ENCODE measurements at places on chromosomes 5 and 9. TPM values are rescaled to one million over a fixed set of nuclear protein-coding genes. Genes with fewer than 3 reads are reported as not detected.

Gene SPINK13
- total RNA-seq = not detected

Gene INSL4
- total RNA-seq = not detected

DNA sequence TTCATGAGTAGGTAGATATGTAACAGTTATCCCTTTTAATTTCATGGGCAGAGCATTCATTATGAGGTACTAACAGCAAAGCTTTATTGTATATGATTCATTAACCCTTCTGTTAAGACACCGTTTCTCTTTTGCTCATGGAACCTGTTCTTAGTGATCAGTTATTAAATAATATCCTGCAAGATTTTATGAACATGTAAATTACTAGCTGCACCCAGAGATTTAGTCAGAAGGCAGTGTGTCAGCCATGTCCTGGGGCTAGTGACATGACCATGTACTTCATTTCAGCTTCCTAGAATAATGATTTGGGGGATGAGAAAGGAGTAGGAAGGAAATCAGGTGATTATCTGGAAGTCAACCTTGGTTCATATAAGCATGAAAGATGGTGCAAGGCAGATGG is 7.0 kb downstream of the MAST4 start:
- DNase-seq = no peak

Gene CXXC5
- 79.1 TPM for total RNA-seq

GRCh38 chr5:54637654-54638053 is 120.1 kb downstream of the SNX18 start:
- DNase-seq = no peak

Gene STPG3
- total RNA-seq = not detected

DNA sequence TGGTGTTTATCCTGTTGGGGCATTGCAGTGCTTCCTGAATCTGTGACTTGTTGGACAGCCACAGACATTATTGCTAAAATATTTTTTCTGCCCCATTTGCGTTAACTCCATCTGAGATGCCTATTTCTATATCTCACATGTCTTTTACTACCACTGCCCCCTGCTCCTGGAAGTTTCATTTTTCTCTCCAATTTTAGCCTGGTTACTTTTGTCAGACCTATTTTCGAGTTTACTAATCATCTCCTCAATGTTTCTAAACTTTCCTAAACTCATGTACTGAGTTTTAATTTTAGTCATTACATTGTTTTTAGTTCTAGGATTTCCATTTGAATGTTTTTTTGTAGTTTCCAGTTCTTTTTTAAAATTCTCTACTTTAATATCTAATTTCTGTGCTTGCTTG is 17.6 kb downstream of the HAPLN1 start:
- no peak for DNase-seq

DNA sequence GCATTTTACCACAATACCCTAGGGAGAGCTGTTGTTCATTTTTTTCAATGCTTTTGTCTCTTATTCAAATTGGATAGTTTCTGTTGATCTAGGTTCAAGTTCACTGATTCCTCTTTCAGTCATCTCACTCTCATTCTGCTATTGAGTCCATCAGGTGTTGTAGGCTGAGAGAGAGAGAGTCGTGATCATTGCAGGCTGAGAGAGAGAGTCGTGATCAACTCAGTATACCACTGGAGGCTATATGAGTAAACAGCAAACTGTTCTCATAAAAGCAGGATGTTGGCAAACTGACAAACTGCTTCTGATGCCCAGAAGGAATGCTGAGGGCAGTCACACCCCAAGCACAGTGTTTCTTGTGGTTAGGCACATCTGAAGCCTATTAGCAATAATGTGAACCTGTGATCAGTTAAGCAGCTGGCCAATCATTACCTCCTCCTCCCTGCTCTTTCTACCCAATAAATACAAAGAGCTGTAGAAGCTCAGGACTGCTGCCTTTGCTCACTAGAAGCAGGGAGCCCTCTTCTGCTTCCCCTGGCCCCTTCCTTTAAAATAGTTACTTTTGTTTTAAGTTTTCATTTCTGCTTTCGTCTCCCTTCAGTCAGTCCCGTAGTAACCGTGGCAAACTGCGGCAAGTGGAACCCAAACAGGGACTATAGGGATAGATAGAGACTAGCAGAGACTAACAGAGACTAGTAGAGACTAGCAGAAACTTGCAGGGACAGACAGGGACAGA is 476.1 kb upstream of the ACO1 start:
- no peak for DNase-seq

Gene TMEM171
- 7.1 TPM for total RNA-seq

DNA sequence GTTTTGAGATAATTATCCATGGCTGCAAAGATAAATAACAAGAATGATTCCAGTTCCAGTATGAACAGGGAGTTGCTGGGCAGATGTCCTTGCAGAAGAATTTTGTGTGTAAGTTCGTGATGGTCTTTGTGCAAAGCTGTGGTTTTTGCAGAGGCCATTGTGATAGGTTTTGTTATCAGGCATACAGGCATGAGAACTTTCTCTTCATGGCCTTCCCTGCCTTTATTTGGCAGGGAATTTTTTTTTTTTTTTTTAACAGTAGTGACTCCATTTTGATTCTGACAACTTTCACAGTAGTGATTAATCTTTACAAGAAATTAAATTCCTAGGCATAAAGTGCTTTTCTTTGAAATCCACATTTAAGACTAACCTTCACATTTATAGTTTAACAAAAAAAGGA is 1999.5 kb upstream of the CDH6 start:
- no peak for DNase-seq

- DNase-seq = no peak
Measured at GRCh38 chr5:36723912-36724311, 117.5 kb downstream of the SLC1A3 start.

- no peak for DNase-seq
Measured at GRCh38 chr9:121909111-121909510, 184.0 kb downstream of the TTLL11 start.

- no peak for DNase-seq
Measured at GRCh38 chr5:172282272-172283019, 1.1 kb downstream of the UBTD2 start.

- no peak for DNase-seq
Measured at GRCh38 chr9:123493627-123494026, 137.6 kb downstream of the CRB2 start.

DNA sequence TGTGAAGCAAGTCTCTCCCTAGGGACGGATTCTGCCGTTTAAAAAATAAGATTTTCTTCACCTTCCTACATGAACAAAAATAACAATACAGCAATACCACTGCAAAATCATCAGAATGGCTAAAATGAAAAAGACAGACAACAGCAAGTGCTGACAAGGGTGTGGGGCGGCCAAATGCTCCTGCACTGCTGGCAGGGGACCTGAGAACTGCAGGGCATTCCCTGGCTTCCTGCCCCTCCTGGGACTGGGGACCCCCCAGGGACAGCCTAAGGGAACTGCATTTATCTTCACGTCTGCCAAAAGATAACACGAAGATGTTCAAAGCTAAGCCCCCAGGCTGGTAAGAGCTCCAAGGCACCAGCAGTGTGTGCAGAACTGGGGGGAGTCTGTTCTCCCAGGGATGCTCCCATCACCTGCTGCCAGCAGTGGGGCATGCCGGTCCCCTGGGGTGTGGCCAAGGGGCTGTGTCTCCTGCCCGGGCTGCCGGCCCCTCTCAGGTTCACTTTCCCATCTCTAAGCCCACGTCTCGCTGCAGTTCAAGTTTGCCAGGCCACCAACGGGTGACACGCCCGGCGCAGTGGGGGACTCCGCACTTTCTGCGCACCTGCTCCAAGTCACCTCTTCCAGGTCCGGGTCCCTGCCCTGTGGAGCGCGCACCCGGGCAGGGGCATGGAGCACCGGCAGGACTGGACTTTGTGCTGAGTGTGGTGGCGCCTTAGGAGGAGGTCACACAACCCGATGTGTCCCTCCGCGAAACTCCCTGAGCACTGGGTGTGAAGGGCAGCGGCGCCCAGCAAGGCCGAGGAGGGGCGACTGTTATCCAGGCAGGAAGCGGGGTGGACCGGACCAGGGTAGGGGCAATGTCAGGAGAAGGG is 4.5 kb upstream of the EGFL7 start:
- DNase-seq = no peak

Data from progenitor cell of endocrine pancreas (in vitro differentiated cells).